ENCODE measurements at places on chromosomes 2 and 18.

DNA sequence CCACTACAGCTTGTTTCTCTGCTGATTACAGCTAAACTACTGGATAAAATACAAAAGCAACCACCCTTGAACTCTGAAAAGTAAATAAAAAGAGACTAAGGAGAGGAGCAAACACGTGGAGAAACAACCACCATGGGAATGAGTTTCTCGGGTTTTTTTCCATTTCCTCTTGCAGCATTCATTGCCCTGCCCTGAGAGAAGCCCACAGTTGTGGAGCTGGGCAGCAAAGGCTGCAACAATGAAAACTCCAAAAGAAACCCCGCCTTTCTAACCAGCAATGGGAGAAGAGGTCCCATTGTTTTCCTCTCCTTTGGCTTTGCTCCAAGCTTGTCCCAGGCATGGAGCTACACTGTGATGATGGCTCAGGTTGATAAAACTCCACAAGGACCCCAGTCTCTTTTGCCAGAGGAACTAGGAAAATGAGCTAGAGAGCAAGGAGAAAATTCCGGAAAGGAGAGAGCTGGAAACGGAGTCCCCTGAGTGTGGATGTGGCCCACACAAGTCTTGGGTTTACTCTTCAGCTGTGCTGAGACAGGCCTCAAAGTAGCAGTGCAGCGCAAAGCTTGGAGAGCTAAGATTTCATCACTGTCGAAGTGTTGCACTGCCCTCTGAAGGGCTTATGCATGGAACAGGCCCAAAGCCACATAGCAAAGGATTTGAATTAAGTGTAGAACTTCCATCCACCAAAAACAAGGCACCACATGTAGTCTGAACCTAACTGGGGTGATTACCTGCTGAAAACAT, 20.9 kb downstream of the NAPG start:
- no peak for DNase-seq

GRCh38 chr18:41737218-41737617, 217.8 kb upstream of the PIK3C3 start:
- DNase-seq = no peak

DNA sequence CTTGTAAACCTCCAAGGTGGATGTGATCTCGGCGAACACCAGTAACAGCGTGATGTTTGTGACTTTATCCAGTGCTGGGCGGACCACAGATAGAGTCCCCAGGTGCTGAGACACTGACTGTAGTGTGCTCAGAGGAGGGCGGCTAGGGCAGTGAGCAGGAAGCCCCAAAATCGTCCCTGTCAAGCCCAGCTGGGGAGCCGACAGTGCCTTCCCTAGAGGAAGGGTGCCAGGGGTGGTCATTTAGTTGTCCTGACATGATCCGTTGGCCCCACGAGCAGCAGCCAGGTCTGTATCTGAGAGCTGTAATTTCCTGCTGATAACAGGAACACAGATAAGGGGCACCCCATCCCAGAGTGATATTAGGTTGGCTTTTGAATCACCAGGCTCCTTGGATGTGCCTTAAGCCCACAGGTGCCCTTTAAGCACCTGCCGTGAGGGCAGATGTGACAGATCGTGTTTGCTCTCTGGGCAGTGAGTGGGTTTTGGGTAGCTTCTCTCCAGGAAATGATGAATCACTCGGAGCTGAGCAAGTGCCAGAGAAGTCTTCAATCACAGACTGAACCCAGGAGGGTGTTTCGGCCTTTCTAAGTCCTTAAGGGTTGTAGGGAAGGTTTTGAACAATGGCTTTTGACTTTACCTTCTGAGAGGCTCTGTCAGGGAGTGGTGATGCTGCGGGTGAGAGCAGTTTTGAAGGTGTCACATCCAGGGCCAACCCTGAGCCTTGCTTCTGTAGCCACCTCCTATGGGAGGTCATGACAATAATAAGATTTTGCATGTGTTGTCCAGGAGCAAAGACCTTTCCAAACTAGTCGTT, 7.7 kb downstream of the LPIN1 start:
- DNase-seq = no peak

GRCh38 chr2:33208400-33208799, 261.6 kb downstream of the LTBP1 start:
- DNase-seq = no peak

DNA sequence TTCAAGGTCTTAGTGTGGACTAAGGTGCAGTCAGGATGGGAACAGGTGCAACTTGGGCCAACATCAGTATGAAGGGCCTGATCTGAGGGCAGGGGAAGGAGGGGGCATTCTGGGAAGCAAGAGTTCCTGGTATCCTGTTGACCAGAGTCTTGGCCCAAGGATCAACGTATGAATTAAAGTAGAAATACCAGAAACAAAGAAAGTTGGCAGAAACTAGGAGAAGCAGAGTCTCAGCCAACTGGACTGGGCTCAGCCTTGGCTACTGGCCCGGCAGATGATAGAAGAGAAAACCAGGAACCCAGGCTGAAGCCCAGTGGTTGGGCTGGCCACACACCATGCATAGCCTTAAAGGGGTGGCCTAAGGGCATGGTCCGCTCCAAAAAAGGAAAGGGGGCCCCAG, 2.3 kb downstream of the CETN1 start:
- no peak for DNase-seq

DNA sequence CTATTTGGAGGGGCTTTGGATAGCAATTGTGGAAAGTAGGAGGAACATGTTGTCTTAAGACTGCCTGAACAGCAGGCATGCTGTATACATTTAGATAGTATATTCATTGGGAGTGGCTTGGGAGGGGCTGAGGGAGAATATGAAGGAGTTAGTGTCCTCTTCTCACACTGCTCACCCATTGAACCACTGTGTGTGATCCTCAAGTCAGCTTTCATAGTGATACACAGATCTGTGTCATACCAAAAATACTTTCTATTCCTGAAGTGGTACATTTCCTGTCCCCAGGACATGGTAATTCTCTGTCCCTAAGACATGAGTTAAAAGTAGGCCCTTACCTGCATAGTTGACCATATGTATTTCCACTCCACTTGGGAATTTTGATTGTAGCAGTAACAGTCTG, 9.6 kb downstream of the NEMP2 start:
- no peak for DNase-seq

- no peak for DNase-seq
These were observed 16.4 kb upstream of the MARCHF7 start for GRCh38 chr2:159695795-159696448.

Measured in stimulated activated CD8-positive, alpha-beta memory T cell treated with anti-CD3 and anti-CD28 coated beads, Interleukin-4, amount 100 ng/mL, for 1 hour (primary cell).